ENCODE measurements at places on chromosomes 7 and 10.

DNA sequence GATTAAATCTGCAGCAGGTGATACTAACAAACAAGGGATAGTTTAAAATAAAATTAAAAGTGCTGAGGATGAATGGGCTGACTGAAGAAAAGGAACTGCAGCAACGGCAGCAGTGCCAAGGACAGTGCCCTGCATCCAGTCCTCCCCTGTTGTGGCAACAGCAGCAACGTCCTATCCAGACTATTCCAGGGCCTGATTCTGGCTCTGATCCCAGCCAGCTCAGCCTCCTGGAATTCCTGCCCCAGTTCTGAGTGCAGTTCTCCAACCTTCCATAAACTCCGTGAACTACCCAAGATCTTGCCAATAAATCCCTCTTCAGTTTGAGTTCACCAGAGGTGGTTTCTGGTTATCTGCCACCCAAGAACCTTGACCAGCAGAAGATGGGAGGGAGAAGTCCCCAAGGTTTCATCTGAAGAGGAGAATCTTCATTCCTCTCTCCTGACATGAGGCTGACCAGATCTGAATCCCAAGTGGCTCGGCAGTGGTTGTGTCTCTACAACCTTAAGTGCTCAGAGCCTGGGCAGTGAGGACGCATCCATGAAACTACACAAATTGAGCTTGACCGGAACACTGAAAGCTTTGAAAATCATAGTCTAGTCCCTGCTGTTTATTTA, 115.8 kb downstream of the SORBS1 start:
- no peak for DNase-seq

- no peak for DNase-seq
Observed at GRCh38 chr10:61385231-61386001, 67.8 kb downstream of the TMEM26 start.

DNA sequence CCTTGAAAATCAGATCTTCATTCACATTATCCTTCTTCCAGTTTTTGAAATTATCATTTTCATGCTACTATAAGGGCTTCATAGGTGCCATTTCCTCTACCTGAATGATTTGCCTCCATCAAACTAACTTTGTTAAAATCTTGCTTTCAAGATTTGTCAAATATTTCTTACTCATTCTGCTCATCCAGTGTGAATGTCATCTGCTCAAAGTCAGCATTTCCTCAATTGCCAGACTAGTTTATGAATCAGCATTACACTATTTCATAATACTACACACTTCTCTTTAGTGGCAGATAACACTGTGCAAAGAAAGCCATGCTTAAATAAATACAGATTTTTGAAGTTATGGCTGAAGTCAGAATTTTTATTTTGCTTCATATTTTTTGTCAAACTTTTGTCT, 21.3 kb upstream of the LIPF start:
- DNase-seq = no peak

DNA sequence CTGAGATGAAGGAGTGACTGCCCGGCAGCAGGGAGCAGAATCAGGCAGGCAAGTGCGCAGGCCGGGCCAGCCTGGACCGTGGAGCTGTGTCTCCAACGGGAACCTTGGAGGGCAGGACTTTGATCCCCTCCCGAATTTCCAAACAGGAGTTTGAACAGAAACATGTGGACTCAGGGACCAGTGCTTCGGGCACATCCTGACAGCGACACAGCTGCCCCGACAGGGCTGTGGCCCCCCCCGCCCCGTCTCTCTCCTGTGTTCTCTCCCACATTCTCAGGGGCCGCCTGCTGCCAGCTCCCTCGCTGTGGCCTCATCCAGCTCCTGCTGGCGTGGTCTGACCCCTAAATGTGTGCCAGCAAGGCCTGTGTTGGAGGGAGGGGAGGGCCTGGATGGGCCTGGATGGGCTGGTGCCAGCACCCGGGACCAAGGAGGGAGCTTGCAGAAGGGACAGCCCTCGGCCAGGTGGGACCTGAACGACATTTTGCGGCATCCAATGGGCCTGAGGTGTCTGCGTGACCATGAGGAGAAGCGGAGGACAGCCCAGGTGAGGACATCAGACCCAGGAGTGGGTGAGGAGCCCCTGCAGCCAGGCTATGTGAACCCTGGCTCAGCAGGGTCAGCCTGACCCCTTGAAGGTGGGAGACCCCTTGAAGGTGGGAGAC, 222.9 kb downstream of the DNAJB6 start:
- DNase-seq = no peak

Data from NCI-H748 treated with DMSO at 0.1 percent for 48 hours (cell line).